ENCODE measurements at places on chromosomes 2 and 18.

- DNase-seq, result no peak
Observed at GRCh38 chr2:28400419-28400818, 7.8 kb downstream of the FOSL2 start.

DNA sequence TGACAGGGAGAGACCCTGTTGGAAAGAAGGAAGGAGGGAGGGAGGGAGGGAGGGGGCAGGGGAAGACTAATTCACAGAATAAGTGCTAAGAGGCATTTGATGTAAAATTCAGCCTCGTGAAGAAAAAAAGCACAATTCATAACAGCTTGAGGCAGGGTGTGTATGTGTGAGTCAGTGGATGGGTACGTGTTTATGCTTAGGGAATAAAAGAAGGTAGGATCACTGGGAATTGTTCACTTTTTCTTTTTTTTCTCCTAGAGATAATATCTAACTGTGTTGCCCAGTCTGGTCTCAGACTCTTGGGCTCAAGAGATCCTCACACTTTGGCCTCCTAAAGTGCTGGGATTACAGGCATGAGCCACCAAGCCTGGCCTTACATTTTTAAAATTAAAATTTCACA is 39.2 kb downstream of the WDR33 start:
- no peak for DNase-seq

DNA sequence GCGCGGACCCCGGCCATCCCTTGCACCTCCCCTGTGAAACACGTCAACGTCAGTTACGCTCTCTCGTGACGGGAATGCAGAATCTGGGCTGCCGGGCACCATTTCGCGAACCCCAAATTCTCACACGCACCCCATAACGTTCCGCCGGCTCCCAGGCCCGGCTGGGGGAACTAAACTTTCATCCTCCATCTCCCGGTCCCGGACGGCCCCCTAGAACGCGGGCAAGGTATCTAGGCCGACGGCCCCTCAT is 544 bp downstream of the DNAJC27 start:
- no peak for DNase-seq

DNA sequence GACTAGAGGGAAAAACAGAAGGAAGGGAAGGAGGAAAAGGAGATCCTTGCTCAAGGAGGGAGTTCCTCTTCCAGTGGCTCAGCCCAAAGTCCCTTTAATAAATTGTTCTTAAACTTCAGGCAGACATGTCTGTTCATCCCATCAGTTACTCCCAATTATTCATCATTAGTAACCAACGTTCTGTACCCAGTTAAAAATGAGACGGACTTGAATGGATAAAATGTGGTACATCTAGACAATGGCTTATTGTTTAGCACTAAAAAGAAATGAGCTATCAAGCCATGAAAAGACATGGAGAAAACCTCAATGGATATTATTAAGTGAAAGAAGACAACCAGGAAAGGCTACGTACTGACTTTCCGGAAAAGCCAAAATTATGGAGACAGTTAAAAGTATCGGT is 50.8 kb upstream of the ACSL3 start:
- no peak for DNase-seq

DNA sequence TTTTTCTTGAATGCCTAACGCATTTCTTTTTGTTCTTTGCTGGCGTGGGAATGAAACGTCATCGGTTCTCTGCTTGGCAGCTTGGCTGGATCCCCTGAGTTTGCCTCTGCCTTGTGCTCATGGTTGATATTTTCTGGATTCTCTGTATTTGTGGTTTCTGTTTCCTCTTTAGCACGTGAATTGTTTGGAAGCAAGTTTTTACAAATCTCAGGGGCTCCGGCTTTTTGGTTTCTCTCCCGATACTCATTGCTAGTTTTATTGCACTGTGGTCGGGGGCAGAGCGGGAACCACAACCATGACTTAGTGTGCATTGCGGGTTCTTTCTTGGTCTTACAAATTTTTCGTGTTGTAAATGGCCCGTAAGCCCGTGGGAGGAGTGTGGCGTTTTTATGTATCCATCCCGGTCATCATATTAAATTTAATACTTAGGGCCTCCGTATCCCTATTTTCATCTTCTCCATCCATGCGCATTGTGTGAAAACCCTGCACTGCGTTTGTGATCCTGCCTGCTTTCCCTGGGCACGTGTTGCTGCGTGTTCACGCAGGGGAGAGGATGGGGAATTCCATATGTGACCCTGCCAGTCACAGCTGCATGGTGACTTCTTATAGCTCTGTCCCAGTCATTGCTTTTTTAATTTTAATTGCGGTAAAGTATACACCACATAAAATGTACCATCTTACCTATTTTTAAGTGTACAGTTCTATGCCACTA is 9.4 kb downstream of the RAMP1 start:
- DNase-seq, result peak; percentile 42

All from lung (tissue), 17 donors.